Kidney tubule cell (primary cell): ENCODE measurements at places on chromosomes 7 and 10.

- peak; percentile 88 for DNase-seq
Observed at GRCh38 chr10:15859906-15860691, at the start of gene MINDY3. Gene MINDY3 (minus strand): TSS chr10:15860507. CDS start chr10:15860299, 208 bp downstream.

DNA sequence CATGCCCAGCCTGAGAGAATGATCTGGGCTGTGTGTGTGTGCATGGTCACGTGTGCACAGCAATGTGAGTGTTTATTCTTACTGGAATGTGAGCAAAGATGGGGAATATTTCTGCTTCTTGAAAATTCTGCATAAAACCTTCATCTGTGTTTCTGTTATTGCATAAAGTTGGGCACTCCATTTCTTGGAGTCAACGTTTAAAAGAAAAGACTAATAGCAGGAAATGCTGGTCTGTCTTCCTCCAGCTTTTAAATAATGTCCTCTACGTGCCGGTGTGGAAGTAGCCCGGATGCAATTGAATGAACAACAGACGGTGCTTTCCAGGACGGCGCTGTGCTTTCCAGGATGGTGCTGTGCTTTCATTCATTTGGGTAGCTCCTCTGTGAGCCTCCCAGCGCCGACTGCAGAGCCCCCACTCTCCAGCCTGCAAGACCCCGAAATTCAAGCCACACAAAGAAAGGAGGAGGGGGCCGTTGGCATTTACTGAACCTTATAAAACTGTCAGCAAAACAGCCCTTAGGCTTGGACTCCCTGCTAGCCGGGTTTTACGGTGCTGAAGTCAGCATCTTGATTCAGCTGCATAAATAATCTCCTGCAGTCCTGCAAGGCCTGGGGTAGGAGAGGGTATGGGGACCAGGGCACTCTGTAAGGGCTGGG lies 158.2 kb upstream of the PRKCQ start:
- peak; percentile 68 for DNase-seq

- no peak for DNase-seq
Observed at GRCh38 chr7:31076641-31077310, 24.7 kb downstream of the ADCYAP1R1 start.

DNA sequence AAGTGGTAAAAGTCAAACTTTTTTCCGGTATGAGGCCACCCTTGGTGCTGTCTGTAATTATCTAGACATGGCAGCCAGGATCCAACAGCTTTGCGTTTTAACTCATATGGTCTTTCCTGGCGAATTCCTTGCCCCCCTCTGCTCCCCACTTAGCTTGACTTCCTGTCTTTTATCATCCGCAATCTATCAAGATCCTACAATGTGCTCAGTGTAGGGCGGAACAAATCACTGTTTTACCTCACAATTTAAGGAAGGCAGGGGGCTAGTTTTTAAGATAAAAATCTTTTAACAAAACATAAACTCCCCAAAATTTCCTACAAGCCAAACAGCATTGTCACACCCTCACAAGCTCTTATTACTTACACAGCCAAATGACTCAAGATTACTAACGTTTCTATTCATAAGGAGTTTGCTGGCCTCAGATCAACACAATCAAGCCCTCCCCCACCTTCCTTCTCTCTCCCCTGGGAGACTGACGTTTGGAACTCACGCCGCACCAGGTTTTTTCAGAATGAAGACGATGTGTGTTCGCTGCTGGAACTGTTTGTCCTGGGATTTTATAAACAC lies 1.3 kb upstream of the CDK14 start:
- DNase-seq = peak; percentile 89

GRCh38 chr10:102863660-102864059 lies 5.6 kb upstream of the AS3MT start:
- DNase-seq = no peak

DNA sequence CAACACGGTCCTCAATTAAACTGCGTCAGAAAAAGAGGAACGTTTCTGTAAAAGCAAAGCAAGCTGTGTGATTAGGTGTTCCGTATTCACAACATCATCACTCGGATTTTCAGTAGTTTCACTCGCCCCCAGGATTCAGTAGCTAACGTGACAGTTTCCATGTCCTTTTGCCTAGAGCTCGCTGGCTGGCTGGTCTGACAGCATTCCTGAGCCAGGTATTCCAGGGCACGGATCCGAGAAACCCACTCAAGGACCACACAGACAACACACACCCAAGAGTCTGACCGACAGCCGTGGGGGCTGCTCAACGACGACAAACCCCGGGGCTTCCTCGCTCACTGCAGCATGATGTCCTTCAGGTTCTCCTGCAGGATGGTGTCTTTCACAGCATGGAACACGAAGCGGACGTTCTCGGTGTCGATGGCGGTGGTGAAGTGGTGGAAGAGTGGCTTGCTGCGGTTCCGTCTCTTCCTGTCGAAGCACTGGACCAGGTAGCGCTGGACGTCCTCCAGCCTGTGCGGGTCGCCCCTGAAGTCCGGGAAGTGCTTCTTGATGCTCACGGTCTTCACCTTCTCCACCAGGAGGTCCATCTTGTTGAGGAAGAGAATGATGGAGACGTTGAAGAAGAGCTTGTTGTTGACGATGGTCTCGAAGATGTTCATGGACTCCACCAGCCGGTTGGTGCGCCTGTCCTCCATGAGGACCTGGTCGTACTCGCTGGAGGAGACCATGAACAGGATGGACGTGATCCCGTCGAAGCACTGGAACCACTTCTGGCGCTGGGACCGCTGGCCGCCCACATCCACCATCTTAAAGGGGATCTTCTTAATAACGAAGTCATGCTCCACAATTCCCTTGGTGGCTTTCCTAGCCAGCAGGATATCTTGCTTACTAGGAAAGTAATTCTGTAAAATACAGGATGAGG lies 43.1 kb downstream of the AMZ1 start:
- no peak for DNase-seq

GRCh38 chr7:101299511-101300464 lies 21.8 kb downstream of the IFT22 start:
- no peak for DNase-seq

- peak; percentile 28 for DNase-seq
Observed at GRCh38 chr7:134302120-134302519, 14.6 kb downstream of the SLC35B4 start.

GRCh38 chr7:99868246-99868645 lies 8.6 kb downstream of the OR2AE1 start:
- no peak for DNase-seq
